HFFc6 (cell line): ENCODE measurements at places on chromosomes 5 and 9.

DNA sequence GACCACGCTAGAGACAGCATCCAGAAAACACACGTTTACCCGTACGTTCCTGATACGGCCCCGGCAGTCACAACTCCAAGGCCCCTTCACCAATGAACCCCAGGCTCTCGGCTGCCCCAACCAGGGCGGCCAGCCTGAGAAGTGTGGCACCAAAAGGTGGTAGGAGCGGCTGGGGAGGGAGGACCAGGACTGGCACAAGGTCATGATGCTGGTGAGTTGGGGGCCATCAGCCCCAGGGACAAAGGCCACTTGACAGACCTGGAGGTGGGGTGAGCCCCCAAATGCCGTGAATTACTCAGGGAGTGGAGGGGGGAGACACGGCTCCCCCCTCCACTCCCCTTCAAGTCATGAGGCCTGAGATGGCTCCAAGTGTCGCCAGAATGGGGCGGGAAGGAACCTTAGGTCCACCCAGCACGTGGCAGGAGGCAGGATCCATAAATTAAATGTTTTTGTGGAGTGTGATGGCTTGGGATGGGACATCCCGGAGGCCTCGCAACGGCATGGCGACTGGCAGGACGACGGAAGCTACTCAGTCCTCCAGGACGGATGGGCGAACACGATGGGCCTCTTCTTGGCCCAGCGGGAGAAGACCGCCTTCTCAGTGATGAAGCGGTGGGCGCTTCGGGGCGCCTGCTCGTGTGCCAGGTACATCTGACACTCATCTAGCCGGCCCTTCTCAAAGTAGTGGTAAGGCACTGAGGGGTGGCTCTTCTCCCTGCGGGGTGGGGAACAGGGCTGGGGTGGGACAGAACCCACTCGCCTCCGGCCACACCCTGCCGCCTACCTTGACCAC, 8.7 kb upstream of the ST6GALNAC6 start:
- no peak for DNase-seq

DNA sequence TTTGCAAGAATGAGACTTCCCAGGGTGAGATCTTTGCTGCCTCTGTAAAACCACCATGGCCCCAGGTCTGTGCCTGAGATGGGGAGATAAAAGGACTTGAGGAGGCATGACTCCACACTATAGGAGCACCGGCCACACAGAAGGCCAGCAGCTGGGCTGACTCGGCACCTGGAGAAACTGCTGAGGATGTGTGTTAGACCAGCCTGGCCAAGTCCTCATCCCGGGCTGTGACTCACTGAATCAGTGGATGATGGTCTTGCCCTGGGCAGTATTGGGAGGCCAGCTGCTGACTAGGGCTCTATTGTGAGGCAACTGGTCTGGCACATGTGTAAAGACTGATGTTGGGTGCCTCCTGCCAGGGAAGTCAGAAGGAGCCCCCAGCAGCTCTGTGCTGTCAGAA, 286.2 kb downstream of the ACTL7B start:
- DNase-seq = peak; percentile 43

- DNase-seq = no peak
Measured at GRCh38 chr5:42572313-42572712, 149.1 kb downstream of the GHR start.

- peak; percentile 67 for DNase-seq
Measured at GRCh38 chr5:78050888-78051287, 243.6 kb downstream of the AP3B1 start.

- DNase-seq = no peak
Measured at GRCh38 chr9:18544456-18544855, 70.5 kb downstream of the ADAMTSL1 start.

DNA sequence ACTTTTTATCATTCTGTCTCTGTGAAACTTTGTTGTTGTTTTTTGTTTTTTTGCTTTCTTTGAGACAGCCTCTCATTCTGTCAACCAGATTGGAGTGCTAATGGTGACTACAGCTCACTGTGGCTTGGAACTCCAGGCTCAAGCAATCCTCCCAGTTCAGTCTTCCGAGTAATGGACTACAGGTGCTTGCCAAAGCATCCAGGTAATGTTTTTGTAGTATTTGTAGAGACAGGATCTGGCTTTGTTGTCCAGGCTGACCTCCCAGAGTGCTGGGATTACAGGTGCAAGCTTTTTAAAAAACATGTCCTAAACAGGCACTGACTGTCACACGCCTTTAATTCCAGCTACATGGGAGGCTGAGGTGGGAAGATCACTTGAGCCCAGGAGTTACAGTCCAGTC, 235.1 kb downstream of the MEF2C start:
- no peak for DNase-seq

DNA sequence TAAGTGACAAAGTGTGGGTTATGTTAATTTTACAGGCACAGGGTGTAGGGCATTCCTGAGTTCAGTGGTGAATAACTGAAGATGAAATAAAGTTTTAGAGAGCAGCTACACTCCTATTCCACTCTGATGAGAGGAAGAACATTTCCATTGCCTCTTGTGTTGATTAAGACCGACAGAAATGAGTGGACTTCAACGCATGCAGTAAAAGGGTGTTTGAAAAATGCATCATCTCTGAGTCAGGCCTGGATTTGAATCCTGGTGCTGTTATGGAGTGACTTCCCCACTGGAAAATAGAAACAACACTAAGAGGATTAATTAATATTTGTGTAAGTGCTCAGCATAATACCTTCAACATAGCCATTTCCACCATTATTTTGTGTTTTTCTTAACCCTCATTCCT, 86.3 kb downstream of the PRR16 start:
- DNase-seq = peak; percentile 62

- no peak for DNase-seq
Measured at GRCh38 chr5:17241635-17242034, 24.2 kb downstream of the BASP1 start.

DNA sequence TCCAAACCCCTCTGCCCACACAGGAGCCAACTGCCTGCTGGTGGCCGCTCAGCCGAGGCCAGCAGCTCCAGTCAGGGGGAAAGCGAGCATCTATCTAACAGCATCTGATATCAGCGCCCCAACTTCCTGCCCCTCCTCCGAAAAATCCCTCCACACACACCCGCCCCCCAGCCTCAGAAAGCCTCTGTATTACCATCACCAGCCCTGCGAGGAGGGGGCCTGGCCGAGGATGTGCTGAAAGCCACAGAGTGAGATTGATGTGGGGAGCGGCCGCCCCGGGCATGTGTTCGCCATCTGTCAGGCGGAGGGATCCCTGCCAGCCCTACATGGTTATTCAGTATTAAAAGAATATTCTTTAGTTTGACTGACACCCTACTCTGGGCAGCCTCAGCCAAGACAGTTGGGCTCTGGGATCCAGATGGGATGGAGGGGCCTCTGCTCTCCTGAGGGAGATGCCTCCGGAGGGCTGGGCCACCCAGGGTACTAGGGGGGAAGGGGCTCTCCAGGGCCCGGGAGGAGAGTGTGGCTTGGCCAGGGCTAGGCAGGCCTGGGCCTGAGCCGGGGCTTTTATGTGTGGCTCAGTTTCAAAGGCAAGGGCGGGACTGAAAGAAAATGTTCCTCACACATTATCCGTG, 98.0 kb downstream of the HSD17B3 start:
- no peak for DNase-seq

GRCh38 chr5:173229966-173230689, 4.9 kb downstream of the NKX2-5 start:
- no peak for DNase-seq

DNA sequence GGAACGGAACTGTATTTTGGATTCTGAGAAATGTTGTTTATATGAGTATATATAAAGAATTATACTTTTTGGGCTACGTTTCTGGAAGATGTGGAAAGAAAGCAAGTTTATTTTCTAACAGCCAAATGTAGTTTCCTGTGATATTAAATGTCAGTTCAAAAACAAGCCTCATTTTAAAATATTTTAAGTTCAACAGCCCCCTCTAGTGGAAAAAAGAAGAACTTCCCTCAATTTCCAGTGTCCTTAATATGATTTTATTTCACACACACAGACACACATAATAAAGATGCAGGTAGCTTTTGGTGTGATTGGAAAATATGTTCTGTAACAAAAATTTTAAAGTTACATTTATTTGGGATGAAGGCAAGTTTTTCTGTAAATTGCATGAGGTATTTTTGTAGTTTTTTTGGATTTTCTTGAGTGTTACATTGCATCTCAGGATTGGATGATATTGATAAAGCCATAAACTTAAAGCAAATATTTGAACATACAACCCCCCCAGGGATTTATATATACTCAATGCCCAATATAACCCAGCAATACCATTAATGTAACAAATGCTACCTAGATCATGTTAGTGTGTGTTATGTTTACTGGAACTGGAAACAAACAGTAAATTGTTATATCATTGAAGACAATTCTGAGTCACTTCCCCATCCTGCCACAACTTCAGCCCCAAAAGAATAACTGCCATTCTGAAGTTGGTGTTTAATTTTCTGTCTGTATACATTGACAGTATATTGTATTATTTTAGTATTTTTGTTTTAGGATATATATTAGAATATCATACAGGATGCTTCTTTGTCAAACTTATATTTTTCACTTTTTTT, 54.0 kb downstream of the CCDC171 start:
- DNase-seq = peak; percentile 53

- no peak for DNase-seq
Measured at GRCh38 chr5:170408877-170409660, 19.9 kb upstream of the KCNMB1 start.

- DNase-seq = peak; percentile 51
Measured at GRCh38 chr9:69981686-69982445, 61.8 kb upstream of the MAMDC2 start.

DNA sequence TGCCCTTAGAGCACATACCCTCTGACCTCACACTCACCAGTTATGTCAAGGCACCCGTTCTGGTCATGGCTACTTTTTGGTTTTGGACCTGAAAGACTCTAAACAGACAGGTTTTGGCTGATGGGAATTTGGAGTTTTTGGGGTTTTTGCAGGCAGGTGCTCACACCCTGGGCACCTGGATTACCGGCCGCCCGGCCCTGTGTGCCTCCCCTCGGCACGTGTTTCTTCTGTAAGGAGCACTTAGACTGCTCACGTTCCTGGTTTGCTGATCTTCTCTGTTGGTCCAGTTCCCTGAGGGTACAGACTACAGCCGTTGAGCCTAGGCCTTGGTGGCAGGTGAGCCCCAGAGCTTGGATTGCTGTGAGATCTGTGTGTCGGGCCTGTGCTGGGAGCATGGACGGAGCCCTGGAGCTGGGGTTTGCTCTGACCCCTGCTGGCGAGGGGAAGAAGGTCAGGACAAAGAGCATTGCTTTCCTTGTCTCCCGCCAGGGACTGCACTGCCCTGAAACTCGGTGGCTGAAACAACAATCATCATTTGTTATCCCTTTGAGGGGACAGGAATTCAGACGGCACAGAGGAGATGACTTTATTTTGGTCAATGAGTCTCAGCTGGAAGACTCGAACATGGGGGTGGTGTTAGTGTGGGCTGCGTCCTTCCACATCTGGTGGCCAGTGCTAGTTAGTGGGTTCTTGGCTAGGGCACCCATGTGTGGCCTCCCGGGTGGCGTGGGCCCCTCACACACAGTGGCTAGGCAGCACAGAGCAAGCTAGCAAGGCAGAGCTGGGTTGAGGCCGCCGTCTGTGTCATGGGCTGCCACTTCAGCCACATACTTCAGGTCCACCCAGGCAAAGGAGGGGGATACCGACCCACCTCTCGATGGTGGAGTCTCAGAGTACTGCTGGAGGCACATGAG, 76.4 kb downstream of the EHMT1 start:
- no peak for DNase-seq

DNA sequence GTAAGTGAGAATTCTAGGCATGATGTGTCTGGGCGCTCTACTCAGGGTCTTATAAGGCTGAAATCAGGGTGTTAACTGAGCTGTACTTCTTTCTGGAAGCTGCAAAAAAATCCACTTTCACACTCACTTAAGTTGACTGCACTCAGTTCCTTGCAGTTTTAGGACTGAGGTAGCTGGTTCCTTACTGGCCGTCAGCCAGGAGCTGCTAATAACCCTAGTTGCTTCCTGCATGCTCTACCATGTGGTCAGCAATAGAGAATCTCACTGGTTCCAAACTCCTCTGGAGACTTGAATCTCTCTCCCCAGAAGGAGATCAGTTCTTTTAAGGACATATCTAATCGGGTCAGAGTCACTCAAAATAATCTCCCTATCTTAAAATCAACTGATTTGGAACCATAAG, 911.2 kb downstream of the EFNA5 start:
- no peak for DNase-seq

- peak; percentile 70 for DNase-seq
Measured at GRCh38 chr9:107504585-107505455, 15.3 kb upstream of the KLF4 start.

- no peak for DNase-seq
Measured at GRCh38 chr5:102554082-102554481, 55.3 kb upstream of the SLCO6A1 start.

GRCh38 chr9:21852754-21853153, 50.3 kb downstream of the MTAP start:
- DNase-seq = no peak

- no peak for DNase-seq
Measured at GRCh38 chr9:126925876-126926275, 11.3 kb downstream of the RALGPS1 start.

GRCh38 chr5:139901251-139901575, 105.6 kb downstream of the PSD2 start:
- no peak for DNase-seq

DNA sequence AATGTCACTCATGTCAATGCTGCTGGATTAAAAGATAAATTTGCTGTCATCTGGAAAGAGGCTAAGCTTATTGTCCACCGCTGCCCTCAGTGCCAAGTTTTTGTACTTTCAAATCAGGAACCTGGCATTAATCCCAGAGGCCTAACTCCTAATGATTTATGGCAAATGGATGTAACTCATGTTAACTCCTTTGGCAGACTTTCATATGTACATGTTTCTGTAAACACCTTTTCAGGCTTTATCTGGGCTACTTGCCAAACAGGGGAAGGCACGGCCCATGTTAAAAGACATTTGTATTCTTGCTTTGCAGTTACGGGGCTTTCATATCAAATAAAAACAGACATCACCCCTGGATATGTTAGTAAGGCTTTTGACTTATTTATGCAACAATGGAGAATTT, 608.0 kb upstream of the ACO1 start:
- DNase-seq = no peak

DNA sequence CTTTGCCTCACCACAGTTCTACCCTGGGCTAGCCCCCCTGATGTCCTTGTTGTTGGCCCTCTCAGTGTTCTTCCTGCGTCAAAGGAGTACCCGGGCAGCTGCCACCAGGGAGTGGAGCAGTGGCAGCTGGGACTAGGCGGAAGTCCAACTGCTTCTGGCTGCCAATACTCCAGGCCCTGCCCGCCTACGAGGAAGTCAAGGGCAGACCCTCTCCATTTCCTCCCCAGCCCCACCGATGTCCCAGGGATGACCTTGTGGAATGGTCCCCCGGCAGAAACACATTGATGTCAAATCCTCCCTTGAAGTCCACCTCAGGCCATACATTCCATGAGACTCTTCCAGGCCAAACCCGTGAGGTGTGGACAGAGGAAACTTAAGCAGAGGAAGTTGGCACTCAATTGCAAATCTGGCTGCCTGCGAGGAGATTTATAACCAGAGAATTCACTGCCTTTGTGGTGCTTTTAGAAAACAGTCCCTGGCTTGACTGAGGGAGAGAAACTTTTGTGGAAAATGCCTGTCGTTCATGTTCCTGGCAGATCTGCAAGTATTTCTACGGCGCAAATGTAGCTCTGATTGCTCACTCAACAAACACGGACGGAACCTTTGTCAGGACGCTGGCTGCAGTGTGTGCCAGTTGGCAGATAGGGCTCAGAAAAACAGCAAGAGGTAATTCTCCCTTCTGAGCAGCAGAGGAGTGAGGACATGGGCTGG, 339.7 kb downstream of the RAB3C start:
- DNase-seq = no peak
